Activated CD4-positive, CD25-positive, alpha-beta regulatory T cell treated with anti-CD3 and anti-CD28 coated beads, Interleukin-2, amount 50 U/mL, for 16 hours (primary cell): ENCODE measurements at places on chromosomes 5 and 9.

- no peak for DNase-seq
Measured at GRCh38 chr9:90827181-90827871, 25.7 kb downstream of the SYK start.

- no peak for DNase-seq
Measured at GRCh38 chr9:82128011-82128696, 139.6 kb downstream of the SPATA31D1 start.

DNA sequence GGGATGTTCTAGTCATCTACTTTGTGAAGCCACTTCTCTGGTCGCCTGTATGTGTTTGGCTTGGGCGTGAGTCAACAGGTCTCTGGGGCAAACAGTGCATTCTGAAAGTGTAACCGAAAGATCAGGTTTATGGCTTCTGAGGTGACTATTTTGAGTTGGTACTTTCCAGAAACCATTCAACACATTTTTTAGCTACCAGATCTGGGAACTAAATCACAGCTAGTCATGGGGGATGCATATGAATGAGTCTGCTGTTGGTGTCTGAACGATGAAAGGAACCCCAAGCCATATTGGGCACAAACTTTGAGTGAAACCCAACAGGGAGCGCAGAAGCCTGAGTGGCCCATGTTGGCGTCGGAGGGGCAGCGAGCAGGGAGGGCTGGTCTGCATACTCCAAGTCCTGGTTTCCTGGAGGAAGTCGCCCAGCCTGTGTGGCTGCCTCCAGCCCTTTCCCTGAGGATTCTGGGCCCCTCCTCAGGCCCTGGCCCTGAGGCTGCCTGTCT lies 35.3 kb downstream of the UBE2QL1 start:
- DNase-seq, result no peak

- DNase-seq, result no peak
Measured at GRCh38 chr9:125486576-125486975, 220.4 kb downstream of the MAPKAP1 start.

DNA sequence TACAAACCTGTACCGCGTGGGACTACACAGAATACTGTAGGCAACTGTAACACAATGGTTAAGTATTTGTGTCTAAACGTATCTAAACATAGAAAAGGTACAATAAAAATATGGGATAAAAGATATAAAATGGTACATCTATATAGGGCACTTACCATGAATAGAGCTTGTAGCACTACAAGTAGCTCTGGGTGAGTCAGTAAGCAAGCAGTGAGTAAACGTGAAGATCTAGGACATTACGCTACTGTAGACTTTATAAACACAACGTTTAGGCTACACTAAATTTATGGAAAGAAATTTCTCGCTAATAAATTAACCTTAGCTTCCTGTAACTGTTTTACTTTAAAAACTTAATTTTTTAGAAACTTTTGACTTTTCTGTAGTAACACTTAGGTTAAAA lies 46.5 kb downstream of the MRPS27 start:
- DNase-seq, result no peak

DNA sequence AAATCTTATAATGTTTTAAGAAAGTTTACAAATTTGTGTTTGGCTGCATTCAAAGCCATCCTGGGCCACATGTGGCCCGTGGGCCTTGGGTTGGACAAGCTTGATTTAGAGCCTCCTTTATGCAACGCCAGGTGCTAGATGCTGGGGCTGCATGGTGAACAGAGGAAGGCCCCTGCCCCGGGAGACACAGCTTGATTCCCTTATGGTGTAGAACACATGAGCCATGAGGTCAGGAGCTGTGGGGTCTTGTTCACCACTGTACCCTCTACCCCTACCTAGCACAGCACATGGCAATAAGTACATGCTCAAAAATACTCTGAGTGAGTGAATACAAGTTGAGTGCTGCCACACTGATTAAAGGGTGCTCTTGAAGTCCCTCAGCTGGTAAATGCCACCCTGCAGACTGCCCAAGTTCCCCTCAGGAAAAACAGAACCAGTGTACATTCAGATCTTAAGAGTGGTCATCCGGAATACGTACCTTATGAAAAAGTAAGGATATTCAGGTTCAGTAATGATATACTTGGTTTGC lies 71.9 kb downstream of the ARRDC3 start:
- no peak for DNase-seq

DNA sequence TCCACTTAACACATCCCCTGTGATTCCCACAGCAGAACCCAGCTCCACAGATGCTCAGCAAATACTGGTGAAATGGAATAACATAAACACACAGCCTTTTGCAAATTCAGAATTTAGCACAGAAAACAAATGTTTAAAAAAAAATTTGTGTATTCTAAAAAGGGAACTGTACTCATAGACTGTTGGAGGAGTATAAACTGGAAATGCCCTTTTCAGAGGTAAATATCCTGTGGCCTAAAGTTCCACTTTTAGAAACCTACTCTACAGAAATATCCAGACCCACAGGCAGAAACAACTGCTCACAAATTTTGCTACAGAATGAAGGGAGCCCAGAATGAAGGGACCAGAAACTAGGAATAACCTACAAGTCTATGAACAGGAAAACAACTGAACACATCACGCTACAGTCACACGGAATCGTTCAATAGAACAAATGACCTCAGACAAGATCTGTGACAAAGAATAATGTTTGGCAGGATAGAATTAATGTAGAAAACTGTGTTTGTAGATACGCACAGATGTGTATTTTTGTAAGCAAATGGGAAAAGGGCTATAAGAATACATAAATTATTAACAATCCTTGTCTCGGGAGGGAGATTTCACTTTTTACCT lies 78.5 kb downstream of the SHB start:
- no peak for DNase-seq

GRCh38 chr9:682633-683508 lies 158.6 kb upstream of the DMRT1 start:
- DNase-seq, result no peak

DNA sequence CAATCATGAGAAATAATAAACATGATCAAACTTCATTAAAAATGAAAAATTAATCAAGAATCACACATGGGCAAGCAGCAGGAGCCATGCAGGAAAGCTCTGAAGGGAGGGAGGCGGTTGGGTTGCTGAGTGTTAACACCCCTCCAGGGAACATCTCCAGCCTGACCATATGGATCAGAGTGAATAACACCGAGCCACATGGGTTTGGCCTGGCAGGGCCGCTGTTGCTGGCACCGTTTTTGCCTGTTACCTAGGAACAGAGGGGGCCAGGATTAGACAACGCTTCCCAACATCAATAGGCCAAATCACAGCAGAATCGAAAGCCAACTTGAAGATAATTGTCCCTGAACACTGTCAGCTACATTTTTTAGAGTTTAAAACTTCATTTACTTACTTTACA lies 160.2 kb downstream of the DENND1A start:
- no peak for DNase-seq

- no peak for DNase-seq
Measured at GRCh38 chr5:59380350-59380951, 513.1 kb downstream of the PDE4D start.

GRCh38 chr5:134504629-134505300 lies 20.7 kb upstream of the JADE2 start:
- DNase-seq, result no peak

DNA sequence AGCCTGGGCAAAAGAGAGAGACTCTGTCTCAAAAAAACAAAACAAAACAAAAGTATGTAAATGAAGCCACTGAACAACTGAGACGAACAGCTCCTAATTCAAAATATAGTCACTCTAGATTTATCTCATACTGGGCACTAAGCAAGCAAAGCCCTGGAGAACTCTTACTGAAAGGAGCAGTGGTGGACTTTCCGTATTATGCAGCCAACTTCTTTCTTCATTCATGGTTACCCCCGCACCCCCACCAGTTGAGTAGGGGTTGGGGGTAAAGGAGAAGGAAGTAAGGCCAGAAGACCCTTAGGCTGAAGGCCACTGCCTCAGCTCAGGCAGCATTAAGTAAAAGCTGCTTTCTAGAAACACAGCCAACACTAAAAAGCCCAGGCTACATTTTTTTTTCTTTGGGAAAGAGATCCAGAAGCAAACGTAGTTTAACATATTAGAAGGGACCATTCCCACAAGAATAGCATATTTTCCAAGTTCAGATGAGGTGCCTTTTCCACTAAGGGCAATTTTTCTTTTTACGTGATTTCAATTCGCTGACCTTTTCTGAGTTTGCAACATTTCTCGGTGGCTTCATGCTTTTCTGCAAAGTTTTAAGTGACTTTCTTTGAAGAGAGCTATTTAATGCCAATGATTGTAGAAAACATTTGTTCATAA lies 55.3 kb downstream of the MAPKAP1 start:
- no peak for DNase-seq

DNA sequence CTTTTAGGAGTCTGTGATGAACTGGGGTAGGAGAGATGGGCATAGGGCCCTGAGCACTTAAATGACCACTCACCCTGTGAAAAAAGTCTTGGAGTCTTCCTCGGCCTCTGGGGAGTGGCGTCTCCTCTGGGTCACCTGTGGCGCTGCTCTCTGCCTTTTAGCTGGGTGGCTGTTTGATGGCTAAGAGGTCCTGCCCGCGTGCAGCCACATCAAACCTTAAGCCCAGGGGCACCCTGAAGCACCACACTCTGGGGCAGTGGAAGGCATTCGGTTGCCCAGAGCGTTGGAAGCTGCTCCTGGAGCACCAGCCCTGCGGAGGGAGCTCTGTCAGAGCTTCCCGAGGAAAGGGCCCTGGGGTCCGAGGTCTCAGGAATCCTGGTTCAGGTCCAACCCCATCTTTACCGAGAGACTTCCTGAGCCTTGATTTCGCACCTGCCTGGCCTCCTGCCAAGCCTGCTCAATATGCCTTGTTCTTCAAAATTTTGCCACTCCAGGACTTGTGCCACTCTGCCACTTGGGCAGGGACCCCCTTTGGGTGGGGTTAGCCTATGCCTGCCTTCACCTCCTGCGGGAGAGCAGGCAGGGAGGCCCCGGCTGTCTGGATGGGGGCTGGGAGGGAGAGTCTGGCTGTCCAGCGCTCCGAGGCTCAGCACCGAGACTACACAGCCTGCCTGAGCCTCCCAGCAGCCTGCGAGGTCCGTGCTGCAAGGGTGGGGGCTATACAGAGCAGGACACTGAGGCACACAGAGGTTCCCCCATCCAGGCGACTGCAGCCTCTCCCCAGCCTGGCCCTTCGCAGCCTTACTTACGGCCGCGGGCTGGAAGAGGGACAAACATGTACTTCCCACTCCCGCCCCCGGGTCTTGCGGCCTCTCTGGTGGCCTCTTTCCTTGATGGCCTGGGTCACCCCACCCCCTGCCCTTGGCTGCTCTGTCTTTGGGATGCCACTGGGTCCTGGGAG lies 63.4 kb upstream of the RNU6ATAC start:
- DNase-seq, result no peak

- DNase-seq, result no peak
Measured at GRCh38 chr9:19085295-19085694, 17.4 kb downstream of the HAUS6 start.

- peak; percentile 62 for DNase-seq
Measured at GRCh38 chr5:109408991-109409843, 557 bp downstream of the PJA2 start.

DNA sequence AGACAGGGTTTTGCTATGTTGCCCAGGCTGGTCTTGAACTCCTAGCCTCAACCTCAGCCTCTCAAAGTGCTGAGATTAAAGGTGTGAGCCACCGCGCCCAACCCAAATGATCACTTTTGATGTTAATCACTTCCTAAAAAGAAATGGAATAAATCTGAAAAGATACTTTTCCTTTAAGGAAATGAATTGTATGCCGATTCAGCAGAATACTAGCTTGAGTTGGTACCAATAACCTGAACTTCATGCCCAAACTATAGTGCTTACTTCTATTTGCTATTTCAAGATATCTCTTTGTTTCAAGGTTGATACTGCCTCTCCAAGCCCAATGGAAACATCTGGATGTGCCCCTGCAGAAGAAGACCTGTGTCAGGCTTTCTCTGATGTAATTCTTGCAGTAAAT lies 4.0 kb downstream of the CCNB1 start:
- DNase-seq, result no peak

DNA sequence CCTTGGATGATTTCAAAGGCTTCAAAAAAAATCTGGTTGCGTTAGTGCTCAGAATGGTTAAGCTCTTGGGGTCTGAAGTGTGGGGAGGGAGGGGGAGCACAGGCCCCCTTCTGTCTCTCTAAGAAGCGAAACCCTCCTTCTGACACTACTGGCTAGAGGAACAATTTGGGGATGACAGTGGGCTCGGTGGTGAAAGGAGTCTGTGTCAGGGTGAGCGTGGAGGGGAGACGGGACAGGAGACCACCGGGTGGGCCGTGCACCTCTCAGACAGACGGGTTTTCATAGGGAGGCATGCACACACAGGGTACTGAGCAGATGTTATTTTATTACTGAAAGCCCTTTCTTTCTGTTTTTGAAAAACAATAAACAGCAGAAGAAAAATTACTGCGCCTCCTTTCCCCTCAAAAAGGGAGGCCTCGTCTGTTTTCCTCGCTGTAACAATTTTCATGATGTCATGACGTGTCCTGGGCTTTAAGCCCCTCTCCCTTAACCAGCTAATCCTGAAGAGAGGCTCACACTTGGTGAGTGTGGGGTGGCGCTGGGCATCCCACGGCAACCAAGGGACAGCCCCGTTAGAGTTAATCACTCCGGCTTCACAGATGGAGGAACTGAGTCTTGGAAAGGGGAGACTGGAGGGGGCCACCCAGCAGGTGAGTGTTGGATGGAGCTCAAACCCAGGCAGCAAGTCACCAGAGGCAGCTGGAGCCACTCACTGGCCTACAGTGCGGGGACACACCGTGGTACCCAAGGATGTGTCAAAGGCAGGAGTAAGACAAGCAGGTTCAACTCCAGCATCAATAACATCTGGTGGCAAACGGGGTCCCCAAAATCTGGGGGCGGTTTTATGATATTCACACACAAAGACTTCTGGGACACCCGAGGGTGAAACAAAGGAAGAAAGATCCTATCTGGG lies 53.4 kb downstream of the PTCH1 start:
- DNase-seq, result no peak

DNA sequence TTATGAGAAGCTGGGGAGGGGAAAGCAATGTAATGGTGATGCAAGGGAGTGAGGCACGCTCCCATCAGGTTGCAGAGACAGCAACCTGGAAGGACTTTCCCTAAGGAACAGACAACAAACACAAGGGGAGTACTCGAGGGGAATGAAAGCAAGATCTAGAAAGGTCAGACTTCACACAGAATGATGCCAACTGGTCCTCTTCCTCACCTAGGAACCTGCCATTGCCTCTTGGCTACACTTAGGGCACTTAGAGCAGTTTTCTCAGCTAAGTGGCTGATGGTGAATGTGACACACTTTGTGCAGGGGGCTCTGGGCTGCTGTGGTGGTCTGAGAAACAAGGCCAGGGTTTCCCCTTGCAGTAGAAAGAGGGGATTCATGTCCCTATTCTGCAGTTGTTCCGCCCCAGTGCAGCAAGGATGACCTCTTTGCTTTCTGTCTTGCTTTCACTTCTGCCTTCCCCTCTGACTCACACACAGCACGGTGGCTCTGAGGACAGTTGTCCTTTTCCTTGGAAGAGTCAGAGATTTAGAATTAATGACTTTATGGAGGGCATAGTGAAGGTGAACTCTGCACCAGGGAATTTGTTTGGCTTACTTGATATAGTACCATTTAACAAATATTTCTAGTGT lies 394.0 kb upstream of the KLF4 start:
- DNase-seq, result no peak

GRCh38 chr5:54601411-54602230 lies 84.1 kb downstream of the SNX18 start:
- DNase-seq, result no peak

- no peak for DNase-seq
Measured at GRCh38 chr5:134247428-134248224, 21.8 kb upstream of the PPP2CA start.

GRCh38 chr5:128706269-128706668 lies 168.2 kb upstream of the FBN2 start:
- DNase-seq, result no peak
